Activated CD4-positive, alpha-beta T cell treated with anti-CD3 and anti-CD28 coated beads for 48 hours (primary cell): ENCODE measurements at places on chromosomes 11 and 22.

DNA sequence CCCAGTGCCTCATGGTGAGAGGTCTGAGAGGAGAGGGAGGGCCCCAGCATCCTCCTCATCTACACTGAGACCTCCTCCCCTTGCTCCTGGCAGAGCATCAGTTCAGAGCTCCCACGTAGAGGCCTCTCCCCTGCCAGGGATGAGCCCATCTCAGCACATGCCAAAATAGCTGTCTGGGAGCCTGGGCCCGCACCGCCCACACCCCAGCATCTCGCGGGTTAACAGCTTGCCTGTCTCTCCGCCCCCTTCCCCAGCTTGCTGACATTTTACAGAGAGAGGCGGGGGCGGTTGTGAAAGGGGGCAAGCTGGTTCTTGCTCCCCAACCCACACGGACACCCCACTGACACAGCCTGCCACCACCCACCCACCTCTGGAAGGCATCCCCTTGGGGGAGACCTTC, 6.4 kb downstream of the DGKZ start:
- peak; percentile 80 for DNase-seq

- DNase-seq = no peak
These were observed 109.6 kb downstream of the USP35 start for GRCh38 chr11:78298291-78298771.

DNA sequence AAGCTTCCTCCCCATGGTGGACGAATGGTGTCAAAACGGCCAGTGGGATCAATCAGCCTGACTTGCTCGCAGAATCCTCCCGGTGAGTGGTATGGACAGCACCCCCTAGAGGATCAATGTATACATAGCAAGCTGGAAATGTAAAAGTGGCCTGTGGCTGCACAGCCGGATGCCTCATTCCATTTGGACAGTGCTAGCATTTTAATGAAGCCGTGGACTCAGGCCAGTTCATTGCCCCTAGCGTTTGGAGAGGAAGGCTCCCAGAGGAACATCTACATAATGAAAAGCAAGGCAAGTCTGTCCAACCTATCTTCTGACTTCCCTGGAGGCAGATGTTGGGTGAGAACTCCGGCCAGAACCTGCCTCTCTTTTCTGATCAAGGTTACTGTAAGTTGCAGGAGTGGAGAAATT, 942.3 kb downstream of the NTM start:
- no peak for DNase-seq

DNA sequence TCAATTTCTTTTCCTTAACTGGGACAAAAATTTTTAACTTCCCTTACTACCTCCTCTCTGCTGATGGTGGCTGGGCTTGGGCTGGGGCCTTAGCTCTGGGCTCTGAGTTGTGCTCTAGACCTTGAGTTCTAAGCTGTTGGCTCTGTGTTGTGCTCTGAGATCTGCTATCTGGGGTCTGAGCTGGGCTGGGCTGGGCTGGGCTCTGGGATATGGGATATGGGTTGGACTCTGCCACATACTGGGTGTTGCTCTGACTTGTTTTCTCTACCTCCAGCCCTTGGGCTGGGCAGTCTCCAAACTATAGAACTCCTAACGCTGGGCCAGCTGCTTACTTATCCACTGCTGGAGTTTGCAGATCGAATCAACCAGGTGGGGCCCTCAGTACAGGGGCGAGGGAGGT, 41.9 kb downstream of the DNHD1 start:
- no peak for DNase-seq
